Stimulated activated CD4-positive, alpha-beta T cell treated with anti-CD3 and anti-CD28 coated beads, Interleukin-15, amount 100 ng/mL, for 1 hour (primary cell): ENCODE measurements at places on chromosomes 5 and 9.

DNA sequence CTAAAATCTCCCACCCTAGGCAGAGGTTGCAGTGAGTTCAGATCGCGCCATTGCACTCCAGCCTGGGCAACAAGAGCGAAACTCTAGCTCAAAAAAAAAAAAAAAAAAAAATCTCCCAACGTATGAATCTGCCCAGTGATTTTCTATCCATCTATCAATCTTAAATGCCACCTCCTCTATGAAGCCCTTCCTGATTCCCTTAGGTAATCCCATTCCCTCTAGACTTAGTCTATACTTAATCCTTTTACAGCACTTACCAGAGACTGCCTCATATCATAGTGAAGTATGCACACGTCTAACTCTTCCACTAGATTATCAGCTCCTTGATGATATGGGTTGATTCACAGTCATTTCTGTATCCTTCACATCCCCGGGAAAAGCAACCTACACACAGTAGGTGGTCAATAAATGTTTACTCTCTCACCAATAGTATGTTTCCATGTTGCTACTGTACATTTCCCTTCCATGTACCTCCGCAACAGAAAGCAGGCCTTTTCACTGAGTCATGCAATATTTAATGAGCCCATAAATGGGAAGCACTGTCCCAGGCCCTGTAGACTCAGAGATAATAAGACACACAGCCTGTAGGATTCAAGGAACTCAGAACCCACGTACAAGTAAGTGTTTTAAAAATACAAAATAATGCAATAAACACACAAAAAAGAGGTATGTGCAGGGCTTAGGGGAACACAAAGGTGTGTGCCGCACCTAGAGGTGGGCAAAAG, 1.2 kb downstream of the DROSHA start:
- DNase-seq, result no peak

DNA sequence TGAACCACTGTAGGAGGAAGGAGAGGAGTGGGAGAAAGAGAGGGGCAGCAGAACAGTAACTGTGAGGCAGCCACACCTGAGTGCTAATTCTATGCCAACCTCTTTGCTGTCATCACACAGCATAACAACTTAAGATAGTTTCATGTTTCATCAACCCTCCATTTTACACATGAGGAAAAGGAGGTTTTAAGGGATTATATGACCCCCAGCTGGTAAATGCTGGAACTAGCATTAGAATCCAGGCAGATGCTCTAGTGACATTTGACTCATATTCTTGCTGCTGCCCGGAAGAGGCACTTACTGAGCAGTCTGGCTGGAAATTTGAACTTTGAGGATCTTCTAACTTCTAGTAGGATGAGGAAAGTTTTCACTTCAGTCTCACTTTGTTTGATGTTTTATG, 24.1 kb upstream of the VLDLR start:
- no peak for DNase-seq

- no peak for DNase-seq
These were observed 23.6 kb downstream of the QRFP start for GRCh38 chr9:130872912-130873503.

GRCh38 chr5:147482706-147483180, 27.1 kb downstream of the DPYSL3 start:
- DNase-seq, result no peak

- no peak for DNase-seq
These were observed 216.7 kb downstream of the BNC2 start for GRCh38 chr9:16653491-16654399.

DNA sequence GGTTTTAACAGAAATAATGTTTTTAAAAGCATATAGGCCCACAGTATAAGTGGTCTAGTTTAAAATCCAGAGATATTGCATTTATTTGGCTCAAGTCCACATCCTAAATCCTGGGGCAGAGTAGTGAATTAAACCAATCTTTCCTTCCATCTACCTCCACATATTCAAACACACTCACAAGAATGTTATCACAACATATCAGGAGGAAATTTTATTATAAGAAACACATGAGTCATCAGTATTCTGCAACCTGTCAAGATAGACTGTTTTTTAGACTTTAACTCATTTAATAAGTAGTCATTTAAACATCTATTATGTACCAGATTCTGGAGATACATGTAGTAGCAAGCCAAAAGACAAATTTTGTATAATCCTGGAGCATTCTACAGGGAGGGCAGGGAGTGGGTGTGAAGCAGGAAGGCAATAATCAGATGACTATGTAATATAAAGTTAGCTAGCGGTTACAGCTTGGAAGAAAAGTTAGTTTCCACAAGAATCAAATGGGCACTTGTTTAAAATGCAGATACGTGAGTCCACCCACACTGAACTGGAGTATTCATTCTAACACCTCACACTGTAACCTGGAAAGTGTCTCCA, 187.3 kb upstream of the PIK3R1 start:
- DNase-seq, result no peak

GRCh38 chr5:148474025-148474511, 90.3 kb downstream of the FBXO38 start:
- no peak for DNase-seq

- no peak for DNase-seq
These were observed 781 bp downstream of the FOXD1 start for GRCh38 chr5:73447530-73448462.

DNA sequence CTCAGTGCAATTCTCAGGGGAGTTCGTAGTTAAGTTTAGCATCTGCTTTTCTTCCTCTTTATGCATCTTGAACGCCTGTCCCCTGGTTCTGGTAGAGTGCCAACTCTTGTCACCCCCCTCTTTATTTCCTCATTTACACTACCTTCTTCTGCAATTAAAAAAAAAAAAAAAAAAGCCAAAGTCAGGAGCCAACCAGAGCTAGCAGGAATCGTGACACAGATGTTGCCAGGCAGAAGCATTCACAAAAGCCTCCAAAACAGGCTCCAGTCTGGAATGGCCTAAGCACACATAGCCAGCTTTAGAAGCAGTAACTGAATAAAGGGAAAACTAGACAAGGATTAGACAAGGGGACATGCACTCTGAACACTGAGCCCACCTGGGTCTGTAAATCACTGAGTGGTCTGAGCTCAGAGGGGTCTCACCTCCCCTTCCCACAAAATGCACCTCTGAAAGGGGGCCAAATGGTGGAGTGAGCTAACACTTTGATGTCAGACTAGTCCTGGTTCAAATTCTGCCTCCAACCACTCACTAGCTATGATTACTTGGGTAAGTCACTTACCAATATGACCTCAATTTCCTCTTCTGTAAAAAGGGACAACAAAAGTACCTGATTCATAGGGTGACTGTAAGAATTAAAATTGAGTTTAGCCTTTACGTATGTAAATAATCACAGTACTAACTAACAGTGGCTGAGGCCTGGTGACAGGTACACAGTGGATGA, 2.0 kb downstream of the CD74 start:
- DNase-seq, result no peak

DNA sequence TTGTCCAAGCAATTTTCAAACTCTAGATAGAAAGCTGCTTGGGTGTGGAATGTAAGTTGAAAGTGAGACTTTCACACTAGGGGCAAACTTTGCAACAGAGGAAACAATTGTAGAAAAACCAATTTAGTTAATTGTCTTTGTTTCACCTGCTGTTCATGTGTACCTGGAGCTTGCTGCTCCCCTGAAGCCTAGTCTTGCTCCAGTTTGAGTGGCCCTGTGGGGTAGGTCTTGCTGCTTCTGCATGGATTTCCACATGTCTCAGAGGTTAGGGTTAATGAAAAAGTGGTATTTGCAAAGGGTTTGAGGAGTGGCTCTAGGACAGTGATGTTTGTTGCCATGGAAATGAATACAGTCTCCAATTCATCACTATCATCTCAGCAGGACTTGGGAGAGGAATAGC, 182.2 kb downstream of the FSTL4 start:
- no peak for DNase-seq

DNA sequence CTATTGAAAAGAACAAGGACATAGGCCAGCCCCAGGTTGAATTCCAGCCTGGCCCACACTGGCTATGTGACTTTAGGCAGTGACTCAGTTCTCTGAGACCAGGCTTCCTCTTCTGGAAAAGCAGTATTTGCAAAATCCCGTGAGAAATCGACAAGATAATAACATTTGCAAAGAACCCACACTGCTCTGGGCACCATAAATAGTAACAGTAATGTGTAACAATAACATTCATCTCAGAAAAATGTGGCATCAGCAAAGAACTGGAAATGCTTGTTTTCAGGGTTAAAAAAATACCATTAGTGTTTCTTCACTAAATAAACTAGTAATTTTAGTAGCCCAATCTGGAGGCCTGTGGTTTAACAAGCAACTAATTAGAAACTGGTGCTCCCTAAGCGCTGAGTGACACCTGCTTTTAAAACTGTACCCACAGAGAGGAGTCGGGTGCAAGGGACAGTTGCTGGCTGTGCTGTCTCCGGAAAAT, 148.4 kb downstream of the TTLL11 start:
- no peak for DNase-seq
